ENCODE measurements at places on chromosomes 7 and 10. TPM values are rescaled to one million over a fixed set of nuclear protein-coding genes. Genes with fewer than 3 reads are reported as not detected.

DNA sequence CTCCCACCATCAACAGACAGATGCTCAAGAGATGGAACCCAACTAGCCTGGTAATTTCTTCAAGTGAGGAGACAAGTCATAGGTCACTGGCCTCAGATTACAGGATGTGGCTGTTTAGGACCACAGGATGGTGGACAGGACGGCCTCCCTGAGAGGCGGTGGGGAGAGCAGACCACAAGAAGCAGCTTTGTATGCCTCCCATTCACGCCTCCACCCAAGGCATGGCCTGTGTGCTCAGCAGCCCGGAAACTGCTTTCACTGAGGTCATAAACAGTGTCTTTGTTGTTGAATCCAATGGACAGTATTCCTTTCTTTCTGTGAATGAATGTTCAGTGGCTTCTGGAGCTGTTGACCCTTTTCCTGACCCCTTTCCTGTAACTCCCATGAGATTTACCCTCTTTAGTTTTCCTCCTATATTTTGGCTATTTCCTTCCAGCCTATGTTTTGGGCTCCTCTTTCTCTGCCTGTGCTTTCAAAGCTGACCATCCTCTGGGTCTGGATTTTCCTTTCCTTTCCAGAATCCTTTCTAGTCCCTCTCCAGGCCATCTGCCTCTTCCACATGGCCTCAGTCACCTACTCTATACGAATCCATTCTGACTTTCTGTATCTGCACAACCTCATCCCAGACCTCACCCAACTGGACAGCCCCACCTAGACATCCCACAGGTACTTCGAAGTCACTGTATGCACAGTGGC, 32.4 kb upstream of the INPP5F start:
- no peak for DNase-seq

The FAM131B gene
- 1.3 TPM for total RNA-seq

The DNA2 gene
- total RNA-seq = 4.5 TPM

DNA sequence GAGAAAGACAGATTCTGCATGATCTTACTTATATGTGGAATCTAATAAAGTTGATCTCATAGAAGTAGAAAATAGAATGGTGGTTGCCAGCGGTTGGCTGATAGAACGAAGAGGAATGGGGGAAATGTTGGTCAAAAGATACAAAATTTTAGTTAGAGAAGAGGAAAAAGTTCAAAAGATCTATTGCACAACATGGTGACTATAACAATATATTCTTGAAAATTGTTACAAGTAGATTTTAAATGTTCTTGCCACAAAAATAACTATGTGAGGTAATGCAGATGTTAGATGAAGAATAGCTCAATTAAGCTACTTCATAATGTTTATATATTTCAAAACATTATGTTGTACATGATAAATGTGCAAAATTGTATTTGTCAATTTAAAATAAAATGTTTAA, 112.3 kb upstream of the SMIM30 start:
- no peak for DNase-seq

- peak; percentile 65 for DNase-seq
Observed at GRCh38 chr10:34124522-34125035, 690.5 kb downstream of the PARD3 start.

DNA sequence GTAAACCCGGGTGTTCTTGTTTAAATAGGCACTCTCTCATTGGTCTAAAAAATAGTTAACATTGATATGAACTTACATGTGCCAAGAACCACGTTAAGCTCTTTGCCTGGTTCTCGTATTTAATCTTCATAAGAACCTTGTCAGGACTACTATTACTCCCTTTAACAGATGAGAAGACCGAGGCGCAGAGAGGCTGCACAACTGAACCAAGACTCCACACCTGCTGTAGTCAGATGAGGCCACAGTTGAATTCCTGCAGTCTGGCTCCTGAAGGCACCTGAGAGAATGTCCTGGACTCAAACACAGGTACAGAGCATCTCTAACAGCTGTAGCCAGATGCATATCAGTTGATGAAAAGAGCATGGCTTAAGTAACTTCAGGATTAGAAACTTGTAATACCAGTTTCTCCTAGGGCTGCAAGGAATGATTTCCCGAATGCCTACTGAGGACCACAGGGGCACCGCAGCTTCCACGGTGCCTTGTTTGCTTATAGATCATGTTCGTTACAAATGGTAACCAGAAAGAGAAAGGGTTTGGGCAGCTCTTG, 9.5 kb downstream of the DDC start:
- no peak for DNase-seq

The CNNM1 gene
- total RNA-seq = 0.62 TPM

All from kidney epithelial cell (primary cell).